ENCODE measurements at places on chromosomes 1 and 21. TPM values are rescaled to one million over a fixed set of nuclear protein-coding genes. Genes with fewer than 3 reads are reported as not detected.
A peak's percentile ranks its signal among the peaks of the same experiment; 100 is the strongest.

DNA sequence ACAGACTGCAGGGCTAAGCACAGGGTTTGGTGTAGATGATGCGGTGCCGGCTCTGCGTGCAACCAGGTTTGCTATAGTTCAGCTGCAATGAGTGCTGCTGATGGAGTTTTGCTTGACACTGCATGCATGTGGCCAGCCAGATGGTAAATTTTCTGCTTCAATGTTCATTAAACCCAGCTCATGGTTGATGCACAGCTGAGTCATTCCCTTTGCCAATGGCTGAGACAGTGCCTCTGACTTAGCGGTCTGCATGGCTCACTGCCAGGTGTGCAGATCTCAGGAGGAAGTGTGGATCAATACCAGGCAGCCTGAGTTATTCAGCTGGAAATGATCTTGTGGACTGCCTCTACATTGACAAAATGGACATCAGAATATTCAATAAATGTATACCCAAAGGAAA, 172.7 kb upstream of the ZP4 start:
- DNase-seq = no peak

GRCh38 chr1:32413507-32414185, 19.4 kb upstream of the BSDC1 start:
- DNase-seq = peak; percentile 62

DNA sequence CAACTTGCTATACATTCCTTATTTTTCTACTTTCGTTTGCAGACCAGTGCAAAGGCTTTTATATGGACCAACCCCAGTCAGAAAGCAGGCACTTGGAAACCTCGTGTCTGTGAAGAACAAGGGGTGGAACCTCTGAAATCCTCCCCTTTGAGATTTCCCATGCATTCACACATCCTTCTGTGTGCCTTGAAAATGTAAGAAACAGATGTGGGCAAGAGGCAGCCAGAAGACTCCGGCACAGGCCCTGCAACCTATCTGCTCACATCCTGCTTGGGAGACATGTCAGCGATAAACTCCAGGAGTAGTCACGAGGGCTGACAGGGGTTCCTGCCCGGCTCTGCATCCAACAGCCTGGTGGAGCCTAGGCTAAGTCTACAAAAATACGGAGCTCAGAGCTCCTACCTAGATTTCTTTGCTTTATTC, 42.5 kb downstream of the ETS2 start:
- no peak for DNase-seq

DNA sequence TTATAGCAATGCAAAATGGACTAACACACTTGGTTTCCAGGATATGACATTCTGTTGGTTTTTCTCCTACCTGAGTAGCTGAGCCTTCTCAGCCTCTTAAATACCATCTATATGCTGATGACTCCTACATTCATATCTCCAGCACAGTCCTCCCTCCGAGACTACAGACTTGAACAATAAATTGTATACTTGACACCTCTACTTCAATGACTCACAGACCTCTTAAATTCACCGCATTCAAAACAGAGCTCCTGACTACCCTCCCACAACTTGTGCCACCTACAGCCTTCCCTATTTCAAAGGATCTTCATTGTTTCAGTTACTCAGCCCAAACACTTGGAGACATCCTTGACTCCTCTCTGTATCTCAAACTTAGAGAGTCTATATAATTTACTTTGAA, 66.8 kb upstream of the ASB17 start:
- no peak for DNase-seq

DNA sequence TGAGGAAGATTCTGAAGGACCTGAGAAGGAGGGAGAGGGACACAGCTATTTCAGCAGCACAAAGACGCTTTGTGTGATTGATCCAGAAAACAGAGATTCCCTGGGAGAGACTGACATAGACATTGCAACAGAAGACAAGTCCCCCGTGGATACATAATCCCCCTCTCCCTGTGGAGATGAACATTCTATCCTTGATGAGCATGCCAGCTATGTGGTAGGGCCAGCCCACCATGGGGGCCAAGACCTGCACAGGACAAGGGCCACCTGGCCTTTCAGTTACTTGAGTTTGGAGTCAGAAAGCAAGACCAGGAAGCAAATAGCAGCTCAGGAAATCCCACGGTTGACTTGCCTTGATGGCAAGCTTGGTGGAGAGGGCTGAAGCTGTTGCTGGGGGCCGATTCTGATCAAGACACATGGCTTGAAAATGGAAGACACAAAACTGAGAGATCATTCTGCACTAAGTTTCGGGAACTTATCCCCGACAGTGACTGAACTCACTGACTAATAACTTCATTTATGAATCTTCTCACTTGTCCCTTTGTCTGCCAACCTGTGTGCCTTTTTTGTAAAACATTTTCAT, 161.3 kb upstream of the SGIP1 start:
- no peak for DNase-seq

- no peak for DNase-seq
These were observed 74.3 kb upstream of the RAB4A start for GRCh38 chr1:229196404-229197264.

- DNase-seq = peak; percentile 17
These were observed 93.5 kb upstream of the ACTL8 start for GRCh38 chr1:17661546-17662157.

DNA sequence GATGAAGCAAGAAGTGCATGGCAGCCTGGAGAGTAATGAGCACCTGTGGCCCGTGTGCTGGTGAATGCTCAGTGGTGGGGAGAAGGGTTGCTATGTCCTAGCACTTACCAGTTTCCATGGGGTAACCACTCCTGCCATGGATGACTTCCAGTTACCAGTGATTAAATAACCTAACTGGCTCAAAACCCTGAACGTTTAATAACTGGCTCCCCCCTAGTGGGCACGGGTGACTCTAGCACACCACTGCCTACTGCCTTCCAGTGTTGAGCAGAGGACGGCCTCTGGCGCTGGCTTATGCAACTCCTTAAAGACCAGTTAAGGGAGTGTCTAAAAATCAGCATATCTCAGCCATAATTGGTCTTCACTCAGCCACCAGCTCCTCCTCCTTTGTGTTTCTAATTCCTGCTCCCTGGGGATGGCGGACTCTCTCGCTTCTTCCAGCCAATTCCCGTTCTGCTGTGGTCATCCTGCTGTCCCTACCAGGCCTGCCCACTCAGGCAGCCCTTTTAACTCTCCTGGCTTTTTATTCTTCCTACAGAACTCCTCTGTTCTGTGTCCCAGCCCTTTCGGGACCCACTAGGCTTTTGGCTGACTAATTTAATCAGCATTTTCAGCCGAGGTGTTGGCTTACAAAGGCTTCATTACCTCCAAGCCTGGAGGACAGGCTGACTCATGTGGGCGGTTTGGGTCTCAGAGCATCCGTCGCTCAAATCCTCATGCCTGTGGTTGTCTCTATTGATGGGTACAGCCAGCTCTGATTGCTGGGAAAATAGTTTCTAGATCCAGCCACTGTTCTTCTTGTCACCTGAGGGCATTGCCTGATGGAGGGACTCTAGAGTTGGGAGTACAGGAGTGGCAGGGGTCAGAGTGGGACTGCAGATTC, 332.4 kb downstream of the CAMTA1 start:
- DNase-seq = no peak

DNA sequence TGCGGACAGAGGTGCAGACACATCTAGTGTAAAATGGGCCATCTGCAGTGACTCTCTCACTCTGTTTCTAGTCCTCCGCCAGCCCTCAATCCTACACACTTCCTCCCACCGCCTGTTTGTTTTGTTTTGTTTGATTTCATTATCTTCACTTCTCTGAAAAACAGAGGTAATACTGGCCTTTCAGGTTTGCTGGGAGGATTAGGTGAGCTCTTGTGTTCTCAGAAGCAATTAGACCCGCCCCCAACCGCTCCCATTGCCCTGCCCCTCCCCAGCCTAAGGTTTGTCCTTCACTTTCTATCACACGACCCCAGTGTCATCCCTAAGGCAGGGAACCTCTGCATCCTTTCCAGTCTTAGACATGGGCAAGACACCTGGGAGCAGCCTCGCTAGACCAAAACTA, 43.2 kb upstream of the TACSTD2 start:
- no peak for DNase-seq

DNA sequence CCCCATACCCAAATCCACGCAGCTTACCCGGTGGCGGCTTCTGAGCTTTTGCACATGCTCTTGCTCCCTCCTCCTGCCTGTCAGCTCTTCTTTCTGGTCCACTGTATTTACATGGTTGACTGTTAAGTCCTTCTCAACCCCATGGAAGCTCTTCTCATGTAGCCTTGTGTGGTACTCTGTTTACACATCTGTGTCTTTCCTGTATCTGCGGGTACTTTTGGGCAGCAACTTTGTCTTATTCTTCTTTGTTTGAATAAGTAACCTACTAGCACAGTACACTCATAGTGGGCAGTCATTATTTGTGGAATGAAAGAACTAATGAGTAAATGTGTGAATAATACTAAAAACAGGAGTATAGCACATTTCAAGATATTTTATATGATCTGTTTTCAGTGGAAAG, 88.5 kb upstream of the GPR88 start:
- DNase-seq = no peak

GRCh38 chr1:208637181-208637580, 393.0 kb upstream of the PLXNA2 start:
- no peak for DNase-seq

GRCh38 chr1:1203561-1204424, 2.6 kb downstream of the TNFRSF18 start:
- DNase-seq = no peak

Gene SPRR2G
- total RNA-seq = not detected

Gene AMY1B
- total RNA-seq = not detected

Gene SPRR4
- total RNA-seq = not detected

Gene RCSD1
- total RNA-seq = 81.9 TPM

Data from activated T-helper 1 cell treated with anti-CD3 and anti-CD28 coated beads, Interleukin-12 subunit alpha, Interleukin-12 subunit beta, Interleukin-2, Interleukin-4 antibody, amounts not matched to agents 30 ng/mL and 10 ng/mL and 1 ng/mL, durations not matched to agents 14 hours and 24 hours and 36 hours (primary cell).